NCI-H2081 treated with DMSO at 0.1 percent for 48 hours (cell line): ENCODE measurements at places on chromosomes 5 and 9.
A peak's percentile ranks its signal among the peaks of the same experiment; 100 is the strongest.

DNA sequence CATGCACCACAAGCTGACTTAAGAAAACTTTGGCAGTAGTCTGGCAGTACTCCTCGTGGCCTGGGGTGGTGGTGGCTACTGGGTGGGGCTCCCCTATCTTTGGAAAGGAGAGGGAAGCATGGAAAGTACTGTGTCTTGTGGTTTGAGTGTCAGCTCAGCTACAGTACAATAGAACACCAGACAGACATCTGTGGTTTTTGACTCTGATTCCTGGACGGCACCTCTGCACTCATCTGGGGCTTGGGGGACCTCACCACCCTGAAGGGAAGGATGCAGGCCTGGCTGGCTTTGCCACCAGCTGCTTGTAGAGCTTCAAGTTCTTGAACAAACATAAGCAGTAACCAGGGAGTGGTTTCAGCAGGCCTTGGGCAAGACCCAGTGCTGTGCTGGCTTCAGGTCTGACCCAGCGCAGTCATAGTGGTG, 40.6 kb downstream of the TNFSF8 start:
- no peak for DNase-seq

GRCh38 chr5:6722015-6722414, 8.8 kb downstream of the TENT4A start:
- no peak for DNase-seq

DNA sequence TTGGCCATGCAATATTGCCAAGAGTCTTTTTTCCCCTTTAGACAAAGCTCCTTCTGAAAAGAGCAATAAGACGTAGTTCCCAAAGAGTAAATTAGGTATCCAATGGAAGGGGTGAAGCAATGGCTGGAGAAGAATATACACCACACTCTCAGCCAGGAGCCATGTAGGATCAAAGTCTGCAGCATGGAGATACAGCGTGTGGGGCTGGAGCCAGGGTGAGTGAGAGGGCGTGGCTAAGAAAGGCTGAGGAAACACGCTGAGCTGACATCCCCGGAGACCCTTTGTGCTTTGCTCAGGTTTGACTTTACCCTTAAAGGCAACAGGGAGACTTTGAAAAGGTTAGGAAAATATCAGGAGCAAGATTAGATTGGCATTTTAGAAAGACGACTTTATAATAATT, 87.1 kb upstream of the ELL2 start:
- DNase-seq = no peak

- DNase-seq = no peak
Measured at GRCh38 chr5:149838881-149839739, 105.5 kb downstream of the PDE6A start.

GRCh38 chr9:134026981-134027380, 1.7 kb downstream of the BRD3OS start:
- DNase-seq = no peak

- no peak for DNase-seq
Measured at GRCh38 chr5:163915481-163915961, 410.1 kb downstream of the MAT2B start.

GRCh38 chr5:120901199-120901598, 437.1 kb downstream of the PRR16 start:
- DNase-seq = no peak

DNA sequence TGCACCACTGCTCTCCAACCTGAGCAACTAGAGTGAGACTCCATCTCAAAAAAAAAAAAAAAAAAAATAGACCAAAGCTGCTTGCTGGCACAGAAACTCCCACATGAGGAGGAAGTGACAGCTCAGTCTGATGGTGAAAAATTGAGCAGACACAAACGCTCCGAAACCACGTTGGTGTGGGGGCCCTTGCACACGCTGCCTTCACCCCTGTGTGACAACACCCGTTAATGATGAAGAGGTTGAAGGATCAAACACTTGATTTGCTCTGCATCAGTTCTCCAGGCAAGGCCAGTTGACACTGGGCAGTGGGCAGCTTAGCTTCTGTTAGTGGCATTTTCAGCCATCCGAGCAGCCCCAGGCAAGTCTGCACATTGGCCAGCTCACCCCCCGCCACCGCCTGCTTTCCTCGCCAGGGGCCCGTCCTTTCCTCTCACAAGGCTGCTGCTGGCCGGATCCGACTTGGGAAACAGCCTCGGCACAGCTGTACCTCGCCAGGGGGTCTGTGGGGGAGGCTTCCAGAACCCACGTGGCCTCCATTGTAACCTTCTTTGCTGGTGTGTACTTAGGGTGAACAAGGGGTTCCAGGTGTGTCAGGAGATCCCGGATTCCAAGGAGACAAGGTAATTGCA, 79.8 kb downstream of the COL27A1 start:
- no peak for DNase-seq

DNA sequence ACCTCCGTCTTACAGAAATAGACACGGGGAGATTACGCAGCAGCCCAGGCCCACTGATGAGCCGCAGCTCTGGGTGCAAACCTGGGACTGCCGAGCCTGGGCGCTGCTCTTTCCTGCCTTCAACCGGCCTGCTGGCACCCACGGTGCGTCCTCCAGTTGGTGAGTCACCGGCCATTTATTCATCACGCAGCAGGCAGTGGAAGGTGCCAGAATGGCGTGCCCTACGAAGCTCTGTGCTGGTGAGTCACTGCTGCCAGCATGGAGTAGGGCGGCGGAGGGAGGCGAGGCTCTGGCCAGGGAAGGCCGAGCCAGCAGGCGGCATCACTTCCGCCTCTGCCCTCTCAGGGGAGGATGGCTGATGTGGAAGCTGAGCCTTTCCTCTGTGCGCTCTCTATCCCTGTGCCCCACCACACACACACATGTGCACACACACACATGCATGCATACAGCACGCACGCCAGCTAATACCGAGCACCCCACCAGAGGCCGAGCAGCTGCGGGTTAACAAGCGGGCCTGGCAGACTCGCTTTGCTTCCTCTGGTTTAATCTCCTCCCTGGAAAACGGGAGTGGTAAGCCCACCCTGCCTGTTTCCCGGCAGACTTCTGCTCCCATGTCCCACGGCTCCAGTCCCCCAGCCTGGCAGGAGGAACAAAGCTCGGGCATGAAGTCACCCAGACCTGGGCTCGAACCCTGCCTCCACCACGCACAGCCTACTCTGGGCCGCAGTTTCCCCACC, 39.2 kb downstream of the OLFM1 start:
- DNase-seq = no peak

DNA sequence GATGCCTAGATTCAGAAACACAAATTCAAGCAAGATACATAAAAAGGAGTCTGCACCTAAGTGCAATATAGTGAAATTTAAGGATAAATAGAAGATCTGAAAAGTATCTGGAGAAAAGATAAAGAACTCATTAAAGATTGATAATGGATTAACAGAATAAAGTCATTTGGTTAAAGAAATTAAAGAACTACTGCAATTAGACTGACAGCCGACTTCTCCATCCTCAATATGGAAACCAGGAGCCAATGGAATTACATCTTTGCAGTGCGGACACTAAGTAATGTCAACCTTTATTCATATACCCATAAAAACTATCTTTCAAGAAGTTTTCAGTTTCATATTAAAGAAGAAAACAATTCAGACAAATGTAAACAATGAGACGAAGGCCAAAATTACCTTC, 81.0 kb downstream of the MRPL36 start:
- no peak for DNase-seq

- DNase-seq = no peak
Measured at GRCh38 chr9:99931155-99931840, 24.8 kb downstream of the STX17 start.

DNA sequence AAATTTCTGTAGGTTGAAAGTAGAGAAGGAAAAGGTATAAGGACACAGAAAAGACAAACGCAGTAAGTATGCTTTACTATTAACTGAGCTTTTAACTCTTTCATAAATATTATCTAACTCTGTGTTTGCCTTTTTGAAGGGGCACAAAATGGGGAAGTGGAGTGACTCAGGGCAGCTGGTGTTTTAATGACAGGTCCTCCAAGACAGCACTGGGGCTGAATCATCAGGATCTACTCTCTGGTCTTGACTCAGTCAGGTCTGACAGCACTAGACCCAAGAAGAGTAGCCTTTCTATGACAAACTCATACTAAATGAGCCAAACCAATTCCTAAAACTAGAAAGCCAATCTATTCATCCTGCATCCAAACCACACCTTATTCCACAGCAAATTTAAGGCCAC, 102.2 kb downstream of the APTX start:
- DNase-seq = no peak

DNA sequence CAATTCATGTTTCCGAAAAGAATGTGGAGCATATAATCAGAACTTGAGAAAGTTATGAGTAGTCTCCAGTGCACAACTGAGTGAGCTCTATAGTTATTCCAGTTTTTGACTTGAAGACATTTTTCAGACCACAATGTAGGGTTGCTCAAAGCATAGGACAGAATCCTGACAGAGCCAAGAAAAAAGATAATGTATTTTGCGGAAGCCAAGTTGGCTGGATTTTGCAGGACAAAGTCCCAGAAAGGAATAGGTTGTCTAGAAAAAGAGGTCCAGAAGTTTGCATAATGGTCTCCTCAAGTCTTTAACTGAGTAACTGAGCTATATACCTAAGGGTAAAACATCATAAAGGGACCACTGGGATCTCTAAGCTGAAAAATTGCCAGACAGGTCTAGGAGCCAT, 1028.0 kb downstream of the TAF11L14 start:
- no peak for DNase-seq

DNA sequence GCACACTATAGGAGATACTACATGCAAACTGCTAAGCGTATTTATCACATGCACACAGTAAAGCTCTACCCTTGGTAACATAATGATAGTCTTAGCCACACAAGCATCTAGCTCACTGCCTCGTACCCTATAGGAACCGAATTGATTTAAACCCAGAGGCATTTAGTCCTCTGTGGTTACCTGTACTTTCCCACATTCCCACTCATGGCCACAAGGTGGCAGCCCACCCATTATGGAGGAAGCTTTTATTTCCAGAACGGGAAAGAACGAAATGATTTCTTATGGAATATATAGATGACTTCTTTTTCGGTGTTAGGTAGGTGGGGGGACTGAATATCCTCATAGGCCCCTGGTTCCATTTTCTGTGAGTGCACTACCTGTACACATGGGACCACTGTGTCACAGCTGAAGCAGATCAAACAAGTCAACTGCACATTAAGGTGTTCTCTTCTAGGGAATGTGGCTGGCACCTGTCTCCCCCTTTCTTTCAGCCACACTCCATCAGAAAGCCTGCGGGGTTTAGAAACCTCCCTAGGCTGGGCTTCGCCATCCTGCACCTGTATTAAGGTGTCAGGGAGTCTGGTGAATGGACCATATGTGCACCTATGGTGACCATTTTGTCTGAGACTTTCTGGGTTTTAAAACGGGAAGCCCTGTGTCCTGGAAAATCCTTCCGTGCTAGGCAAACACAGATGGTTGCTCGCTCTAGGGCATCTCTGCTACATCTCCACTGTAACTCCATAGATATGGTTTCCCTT, 313.2 kb downstream of the SLIT3 start:
- no peak for DNase-seq

GRCh38 chr9:749716-750115, 91.8 kb upstream of the DMRT1 start:
- DNase-seq = no peak

GRCh38 chr5:151221574-151221973, 2.3 kb downstream of the CCDC69 start:
- DNase-seq = no peak

DNA sequence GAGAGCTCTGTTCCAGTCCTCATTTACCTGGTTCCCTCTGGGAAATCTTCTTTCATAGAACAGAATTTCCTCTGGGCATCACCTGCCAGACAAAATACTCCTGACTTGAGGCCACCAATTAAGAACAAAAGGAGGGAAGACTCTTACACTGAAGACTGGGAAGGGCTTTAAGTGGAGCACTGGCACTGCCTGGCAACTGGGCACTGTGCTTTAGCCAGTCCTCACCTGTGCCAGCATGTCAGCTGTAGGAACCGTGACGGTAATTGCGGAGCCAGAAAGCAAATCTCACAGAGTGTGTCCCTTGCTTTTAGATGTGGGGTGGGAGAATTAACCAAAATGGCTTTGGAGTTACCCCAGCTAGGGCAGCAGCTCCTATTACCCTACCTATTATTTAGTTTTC, 40.6 kb downstream of the FAM219A start:
- peak; percentile 48 for DNase-seq

GRCh38 chr5:40616781-40617180, 62.9 kb upstream of the PTGER4 start:
- no peak for DNase-seq

DNA sequence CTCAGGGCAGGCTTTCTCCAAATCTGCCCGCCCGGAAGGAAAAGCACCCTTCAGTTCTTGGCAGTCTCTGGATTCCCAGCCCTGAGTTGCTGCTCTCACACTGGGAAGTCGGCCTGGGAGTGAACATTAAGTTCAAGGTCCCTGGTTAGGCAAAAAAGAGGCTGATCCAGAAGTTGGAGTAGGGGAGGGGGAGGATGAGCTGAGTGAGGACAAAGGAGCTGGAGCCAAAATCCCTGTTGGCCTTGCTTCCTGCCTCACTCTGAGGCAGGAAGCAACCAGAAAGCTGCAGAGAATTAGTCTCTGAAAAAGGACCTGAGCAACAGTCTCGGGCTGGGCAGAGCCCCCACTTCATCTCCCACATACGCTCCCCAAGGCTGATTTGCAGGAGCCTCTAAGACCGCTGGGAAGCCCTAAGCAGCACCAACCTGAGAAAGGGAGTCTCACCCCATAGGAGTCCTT, 15.0 kb upstream of the RPS14 start:
- DNase-seq = no peak

DNA sequence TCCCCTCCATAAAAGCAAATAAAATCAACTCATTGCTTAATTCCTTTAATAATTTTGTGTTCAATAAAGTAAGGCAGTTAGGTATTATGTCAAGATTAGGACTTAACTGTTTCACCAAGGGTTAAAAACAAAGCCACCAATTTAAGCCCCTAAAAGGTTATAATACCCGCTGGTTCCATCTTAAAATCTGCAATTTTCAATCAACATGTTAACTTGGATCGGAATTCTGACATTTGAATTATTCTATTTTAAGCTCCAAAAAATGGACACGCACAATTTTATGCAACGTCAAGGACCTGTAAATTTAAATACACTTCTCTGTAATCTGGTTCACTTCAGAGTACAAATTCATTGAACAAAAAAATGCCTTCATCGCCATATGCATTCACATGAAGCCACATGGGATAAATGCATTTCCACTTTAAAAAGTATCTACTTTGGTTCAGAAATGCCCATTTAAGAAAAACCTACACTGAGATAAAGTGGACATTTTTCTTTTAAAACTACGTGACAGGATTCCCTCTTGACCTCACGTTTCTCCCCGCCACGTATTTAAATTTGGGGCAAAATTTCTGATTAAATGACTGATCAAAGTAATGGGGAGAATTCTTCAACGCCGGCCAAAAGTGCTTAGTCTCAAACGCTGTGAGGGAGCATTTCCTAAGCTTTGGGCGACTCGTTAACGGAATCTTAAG, 721 bp downstream of the GIN1 start:
- DNase-seq = no peak

- no peak for DNase-seq
Measured at GRCh38 chr5:147763791-147764525, 18.6 kb downstream of the JAKMIP2 start.

DNA sequence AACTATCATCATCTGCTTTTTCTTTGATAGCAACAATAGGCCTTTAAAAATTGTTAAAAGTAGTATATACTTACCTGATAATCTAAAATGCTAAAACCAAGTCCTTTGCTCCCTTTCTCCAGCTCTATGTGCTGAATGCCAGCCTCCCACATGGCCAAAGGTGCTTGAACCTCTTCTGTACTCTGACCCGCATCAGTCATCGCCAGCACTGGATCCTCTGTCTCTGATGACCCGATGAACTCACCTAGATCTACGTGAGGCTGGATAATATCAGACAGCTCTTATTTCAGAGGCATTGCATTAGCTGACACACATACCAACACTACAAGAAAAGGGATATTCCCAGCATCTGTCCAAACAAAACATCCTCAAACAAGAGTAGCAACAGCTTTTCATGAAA, 89.5 kb downstream of the MPDZ start:
- DNase-seq = no peak
